Large intestine (tissue), 12 donors: ENCODE measurements at places on chromosomes 12 and 14. TPM values are rescaled to one million over a fixed set of nuclear protein-coding genes. Genes with fewer than 3 reads are reported as not detected.

DNA sequence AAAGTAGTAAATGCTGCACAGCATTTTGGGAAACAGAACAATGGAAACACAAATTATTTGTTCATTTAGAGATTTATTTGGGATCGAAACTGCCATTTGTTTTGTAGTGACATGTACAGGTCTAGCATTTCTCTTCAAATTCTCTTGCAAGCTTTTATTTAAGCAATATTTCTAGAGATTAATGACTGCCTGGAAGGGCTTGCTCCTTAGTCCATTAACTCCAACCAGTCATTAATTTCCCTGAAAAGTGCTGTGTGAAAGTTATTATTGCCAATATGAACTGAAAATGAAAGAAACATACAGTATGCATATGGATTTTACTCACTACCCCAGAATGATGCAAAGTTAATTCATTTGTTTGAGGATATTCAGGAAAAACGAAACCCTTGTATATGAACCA lies 1349.6 kb upstream of the FLRT2 start:
- DNase-seq, result no peak

- no peak for DNase-seq
Observed at GRCh38 chr14:95527387-95528002, 7.4 kb upstream of the GLRX5 start.

DNA sequence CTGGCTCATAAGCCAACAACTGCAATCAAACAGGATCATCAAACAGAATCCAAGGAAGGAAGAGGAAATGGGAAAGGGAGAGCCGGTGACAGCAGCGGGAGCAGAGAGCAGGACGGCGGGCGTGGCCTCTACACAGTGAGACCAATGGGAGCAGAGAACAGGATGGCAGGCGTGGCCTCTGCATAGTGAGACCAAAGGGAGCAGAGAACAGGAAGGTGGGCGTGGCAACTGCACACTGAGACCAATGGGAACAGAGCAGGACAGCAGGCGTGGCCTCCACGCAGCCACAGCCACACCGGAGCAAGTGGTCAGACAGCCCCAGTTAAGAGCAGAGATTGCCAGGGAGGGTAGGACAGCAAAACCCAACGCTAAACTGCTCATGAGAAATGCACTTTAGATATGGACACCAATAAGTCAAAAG lies 16.4 kb downstream of the LRCOL1 start:
- DNase-seq, result peak; percentile 97

DNA sequence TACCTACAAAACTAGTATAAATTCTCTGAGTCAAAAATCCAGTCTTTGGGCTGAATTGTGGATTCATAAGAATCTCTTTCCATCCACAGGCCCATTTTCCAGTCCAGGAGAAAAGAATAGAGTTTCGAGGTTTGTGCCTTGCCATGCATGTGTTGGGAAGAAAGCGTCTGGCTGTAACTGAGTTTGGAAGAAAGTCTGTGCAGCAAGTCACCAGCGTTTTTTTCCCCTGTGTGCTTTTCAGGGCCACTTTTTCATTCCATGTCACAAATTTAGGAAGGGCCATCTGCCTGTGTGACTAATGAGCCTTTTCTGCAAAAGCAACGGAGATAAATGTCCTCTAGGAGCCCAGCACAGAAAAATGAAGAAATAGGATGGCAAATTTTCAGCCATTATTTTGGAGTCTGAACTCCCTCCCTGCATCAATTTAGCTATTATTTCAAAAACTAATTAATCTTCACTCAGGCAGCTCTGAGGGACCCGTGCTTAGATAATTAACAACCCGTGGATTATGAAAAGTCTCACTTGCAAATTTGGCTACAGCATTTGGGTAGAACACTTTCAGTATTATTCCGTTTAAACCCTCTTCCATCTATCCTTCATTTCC lies 261.5 kb downstream of the SUDS3 start:
- DNase-seq, result no peak

- DNase-seq, result no peak
Observed at GRCh38 chr12:49872781-49873181, 29.9 kb upstream of the BCDIN3D start.

DNA sequence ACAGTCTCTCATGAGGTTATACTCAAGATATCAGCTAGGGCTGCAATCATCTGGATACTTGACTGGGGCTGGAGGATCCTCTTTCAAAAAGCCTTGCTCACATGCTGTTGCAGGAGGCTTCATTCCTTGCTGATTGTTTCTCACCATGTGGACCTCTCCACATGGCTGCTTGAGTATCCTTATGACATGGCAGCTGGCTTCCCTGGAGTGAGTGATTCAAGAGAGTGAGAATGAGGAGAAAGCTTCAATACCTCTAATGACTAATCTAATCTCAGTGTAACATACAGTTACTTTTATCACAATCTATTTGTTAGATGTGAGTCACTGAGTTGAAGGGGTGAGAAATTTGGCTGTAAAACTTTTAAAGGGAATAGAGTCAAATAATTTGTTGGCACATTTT lies 14.4 kb upstream of the SDR39U1 start:
- DNase-seq, result no peak

METTL3 gene
- 57.9 TPM for polyA plus RNA-seq
